ENCODE measurements at places on chromosomes 2 and 18.

DNA sequence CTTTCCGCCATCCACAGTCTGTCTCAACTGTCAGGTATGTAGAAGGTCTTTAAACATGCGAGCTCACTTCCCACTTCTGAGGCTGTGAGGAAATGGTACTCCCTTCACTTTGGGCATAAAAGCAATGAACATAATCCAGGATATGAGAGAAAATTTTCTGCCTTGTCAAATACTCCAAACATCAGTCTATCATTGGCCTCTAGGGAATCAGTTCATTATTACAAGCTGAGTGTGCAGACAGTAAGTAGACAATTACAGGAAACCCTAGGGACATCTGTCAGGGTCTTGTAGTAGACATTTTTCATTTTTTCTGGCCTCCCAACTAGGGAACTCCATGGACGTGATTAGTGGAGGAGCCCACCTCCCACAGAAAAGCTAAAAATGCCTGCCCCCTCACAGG, 13.6 kb upstream of the APCDD1 start:
- DNase-seq: no peak

DNA sequence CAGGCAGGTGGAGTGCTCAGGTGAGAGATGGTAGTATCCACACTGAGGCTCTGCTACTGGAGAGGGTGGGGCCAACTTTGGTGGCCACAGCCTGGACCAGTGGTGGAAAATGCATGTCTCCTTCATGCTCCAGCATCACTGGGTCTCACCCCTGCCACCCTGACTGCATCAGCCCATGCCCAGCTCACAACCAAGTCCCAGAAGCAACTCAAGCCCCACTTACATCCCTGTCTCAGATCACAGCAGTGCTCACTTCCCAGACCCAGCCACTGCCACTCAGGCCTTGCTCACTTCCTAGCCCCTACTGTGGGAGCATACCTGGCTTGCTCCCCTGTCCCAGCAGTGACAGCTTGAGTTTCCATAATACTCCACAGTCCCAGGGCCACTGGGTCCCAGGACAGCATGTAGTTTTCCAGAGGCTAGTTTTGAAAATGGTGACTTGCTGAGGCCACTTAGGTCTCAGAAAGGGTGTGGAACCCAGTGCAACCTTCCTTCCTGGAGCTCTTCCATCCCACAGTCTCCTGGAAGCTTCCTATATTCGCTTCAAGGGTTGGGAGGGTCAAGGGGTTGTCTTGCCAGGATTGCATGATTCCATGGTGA, 58.8 kb downstream of the GPC1 start:
- no peak for DNase-seq

DNA sequence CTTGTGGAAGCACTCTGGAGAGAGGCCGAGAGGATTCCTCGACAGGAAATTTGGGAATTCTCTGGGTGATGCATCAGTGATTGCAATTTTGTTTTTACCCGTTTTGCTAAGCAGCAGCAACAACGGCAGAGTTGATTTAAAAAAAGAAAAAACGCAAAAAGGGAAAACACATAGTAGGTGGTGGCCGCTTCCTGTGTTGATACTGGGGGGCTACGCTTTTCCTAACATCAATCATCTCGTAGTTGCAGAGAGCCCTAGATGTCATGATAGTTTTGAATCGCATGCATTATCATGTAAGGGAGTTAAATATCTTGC, 271 bp upstream of the RBM43 start:
- no peak for DNase-seq

DNA sequence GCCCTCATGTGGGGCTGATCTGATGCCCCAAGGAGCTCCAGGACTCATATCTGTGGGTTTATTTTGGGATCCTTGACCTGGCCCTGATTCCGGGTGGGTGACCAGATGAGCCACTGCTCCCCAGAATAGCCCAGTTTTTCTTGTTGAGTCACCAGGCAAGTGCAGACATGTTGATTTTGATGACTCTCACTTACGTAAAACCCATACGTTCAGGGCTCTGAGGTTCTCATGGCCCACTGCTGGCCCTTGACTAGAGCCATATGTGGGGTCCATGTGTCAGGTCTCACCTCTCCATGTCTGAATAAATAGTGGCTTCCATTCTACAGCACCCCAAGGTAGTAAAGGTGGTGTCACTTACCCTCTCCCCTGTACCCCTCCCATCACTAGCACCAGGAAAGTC, 41.9 kb downstream of the CDC42EP3 start:
- DNase-seq: no peak

- DNase-seq: no peak
Measured at GRCh38 chr2:9415516-9416169, 7.7 kb downstream of the ITGB1BP1 start.

- no peak for DNase-seq
Measured at GRCh38 chr18:44135741-44136140, 544.9 kb upstream of the SETBP1 start.

GRCh38 chr2:98761267-98761781, 30.4 kb upstream of the MGAT4A start:
- DNase-seq: no peak

DNA sequence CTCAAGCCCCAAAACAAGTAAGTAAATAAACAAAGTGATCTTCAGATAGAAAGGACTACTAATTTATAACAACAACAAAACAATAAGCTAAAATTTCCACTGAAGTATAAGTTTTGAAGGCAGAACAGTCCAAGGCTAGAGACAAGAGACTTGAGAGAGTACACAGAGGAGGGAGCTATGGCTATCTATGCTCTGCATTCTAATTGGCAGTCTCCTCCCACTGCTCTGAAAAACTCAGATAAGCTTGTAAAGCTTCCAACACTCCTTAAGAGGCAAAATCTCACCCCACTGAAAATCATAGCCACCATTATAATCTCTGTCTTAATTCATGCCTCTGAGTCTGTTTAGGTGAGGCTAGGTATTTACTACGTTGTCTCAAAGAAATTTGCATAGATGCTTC, 714.6 kb upstream of the LRATD1 start:
- DNase-seq: no peak

DNA sequence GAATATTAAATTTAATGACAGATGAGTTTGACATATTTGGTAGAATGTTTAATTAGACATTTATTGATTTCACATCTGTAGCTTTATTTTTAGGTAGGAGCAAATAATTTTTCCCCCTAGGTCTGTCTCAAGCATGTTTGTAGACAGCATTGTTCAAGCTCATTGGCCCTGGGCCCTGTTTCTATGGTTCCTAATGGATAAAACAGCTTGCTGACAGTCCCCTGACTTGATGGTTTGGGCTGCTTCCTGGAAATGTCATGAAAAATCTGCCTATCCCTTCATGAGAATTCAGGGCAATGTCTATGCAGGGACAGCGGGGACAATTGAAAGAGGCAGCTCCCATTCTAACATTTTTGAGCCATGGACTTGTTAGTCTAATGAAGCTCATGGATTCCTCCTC, 14.6 kb upstream of the MEP1B start:
- DNase-seq: no peak

GRCh38 chr2:136377423-136378382, 259.8 kb upstream of the CXCR4 start:
- peak; percentile 43 for DNase-seq

DNA sequence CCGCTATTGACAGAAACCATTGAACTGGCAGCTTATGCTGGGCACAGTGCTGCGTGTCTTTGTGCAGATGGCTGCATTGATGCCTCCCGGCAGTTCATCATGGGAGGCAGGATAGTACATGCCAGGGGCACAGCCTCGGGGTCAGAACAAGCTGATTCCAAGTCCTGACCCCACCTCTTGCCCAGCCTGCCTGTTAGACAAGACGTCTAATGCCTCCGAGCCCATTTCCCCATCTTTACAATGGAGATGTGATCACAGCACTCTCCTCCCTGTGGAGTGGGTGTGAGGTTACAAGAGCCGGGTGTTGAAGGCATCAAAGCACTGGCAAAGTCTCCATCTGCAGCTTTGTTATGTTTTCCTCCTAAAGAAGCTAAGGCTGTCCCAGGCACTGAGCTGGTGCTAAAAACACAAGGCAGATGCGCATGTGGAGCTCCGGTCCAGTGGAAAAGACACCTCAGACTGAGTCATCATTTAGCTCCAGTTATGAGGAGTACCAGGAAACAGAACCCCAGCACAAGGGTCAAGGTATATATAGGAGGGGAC, 125.7 kb upstream of the EPAS1 start:
- DNase-seq: no peak

GRCh38 chr18:57015451-57015850, 131.4 kb upstream of the BOD1L2 start:
- no peak for DNase-seq

GRCh38 chr2:191797942-191798876, 48.7 kb downstream of the CAVIN2 start:
- no peak for DNase-seq

DNA sequence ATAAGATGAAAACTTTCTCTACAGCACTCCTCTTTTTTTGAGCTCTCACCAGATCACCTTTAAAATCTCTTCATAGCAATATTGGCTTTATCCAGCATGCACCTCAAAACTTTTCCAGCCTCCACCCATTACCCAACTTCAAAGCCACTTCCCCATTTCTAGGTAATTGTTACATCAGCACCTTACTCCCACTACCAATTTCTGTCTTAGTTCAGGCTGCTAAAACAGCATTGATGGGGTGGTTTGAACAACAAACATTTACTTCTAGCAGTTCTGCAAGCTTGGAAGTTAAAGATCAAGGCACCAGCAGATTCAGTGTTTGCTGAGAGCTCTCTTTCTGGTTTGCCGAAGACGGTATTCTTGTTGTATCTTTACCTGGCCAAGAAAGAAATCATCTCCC, 114.0 kb upstream of the SLC39A10 start:
- no peak for DNase-seq

GRCh38 chr2:124589971-124590370, 564.9 kb downstream of the CNTNAP5 start:
- DNase-seq: no peak

GRCh38 chr2:151171186-151171585, 90.5 kb downstream of the RBM43 start:
- DNase-seq: no peak

- no peak for DNase-seq
Measured at GRCh38 chr2:96135171-96135570, 3.1 kb downstream of the ASTL start.

GRCh38 chr18:10113121-10114022, 199.6 kb downstream of the VAPA start:
- no peak for DNase-seq

DNA sequence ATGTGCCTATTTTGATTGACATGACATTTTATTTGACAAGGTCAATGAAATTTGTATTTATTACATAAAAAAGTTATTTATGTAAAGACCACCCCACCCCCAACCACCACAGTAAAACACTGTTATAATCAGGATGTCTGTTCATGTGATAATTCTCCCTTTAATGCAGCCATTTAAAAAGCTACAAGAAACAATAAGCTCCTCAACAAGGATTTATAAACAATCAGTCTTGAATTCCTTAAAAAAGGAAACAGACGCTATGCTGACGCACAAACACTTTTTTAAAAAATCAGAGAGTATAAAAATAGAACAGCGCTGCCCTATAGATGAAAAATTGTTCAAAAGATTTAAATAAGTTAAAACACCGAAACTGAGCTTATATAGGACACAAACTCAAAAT, 102.2 kb downstream of the SOS1 start:
- no peak for DNase-seq

- DNase-seq: no peak
Measured at GRCh38 chr2:105756435-105756834, 11.7 kb downstream of the NCK2 start.

DNA sequence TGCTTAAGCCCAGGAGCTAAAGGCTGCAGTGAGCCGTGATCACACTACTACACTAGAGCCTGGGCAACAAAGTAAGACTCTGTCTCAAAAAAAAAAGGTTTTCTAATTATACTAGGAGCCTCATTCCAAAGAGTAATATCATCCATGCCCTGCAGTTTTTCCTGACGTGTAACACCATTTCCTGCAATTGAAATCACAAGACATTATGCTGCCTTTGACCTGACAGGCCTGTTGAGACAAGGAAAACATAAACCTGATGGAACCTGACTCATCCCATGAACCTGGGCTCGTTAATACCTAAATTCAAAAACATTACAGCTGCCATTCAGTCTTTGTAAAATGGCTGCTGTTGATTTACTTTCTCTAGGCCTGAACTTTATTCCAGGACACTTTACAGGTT, 58.7 kb upstream of the PEX13 start:
- DNase-seq: no peak

DNA sequence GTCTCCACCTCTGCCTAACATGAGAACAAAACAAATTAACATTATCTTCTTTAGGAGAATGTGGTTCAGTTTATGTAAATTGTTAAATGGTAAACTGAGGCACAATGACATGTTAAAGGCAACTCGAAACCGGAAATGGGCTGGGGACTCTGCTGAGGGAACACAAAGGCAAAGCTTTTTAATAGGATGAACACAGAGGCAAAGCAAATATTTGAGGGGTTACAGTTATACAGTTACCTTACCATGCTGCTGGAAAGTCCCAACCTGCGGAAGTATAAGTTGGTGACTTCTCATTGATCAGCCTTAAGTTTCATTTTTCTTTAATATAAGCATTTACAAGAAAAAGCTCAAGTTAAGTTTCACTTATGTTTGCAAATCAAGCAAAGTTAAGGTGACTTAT, 195.0 kb downstream of the DLGAP1 start:
- DNase-seq: no peak

DNA sequence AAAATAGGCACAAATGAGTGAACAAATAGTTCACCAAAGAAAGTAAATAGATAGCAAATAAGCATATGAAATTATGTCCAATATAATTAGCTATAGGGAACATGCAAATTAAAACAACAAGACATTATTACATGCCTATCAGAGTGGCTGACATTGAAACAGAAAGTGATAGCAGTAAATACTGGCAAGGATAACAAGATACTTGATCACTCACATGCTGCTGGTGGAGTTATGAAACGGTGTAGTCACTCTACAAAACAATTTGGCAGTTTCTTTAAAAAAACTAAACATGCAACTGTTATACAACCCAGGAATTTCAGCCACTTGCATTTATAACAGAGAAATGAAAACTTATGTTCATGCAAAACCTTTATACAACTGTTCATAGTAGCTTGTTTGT, 439.2 kb upstream of the ACVR2A start:
- DNase-seq: no peak

- no peak for DNase-seq
Measured at GRCh38 chr2:78023356-78023755, 501.2 kb upstream of the LRRTM4 start.

- DNase-seq: no peak
Measured at GRCh38 chr2:105875241-105875640, 130.5 kb downstream of the NCK2 start.

- no peak for DNase-seq
Measured at GRCh38 chr2:100407073-100407472, 10.4 kb downstream of the CHST10 start.

GRCh38 chr2:51601706-51602105, 569.8 kb upstream of the NRXN1 start:
- no peak for DNase-seq

DNA sequence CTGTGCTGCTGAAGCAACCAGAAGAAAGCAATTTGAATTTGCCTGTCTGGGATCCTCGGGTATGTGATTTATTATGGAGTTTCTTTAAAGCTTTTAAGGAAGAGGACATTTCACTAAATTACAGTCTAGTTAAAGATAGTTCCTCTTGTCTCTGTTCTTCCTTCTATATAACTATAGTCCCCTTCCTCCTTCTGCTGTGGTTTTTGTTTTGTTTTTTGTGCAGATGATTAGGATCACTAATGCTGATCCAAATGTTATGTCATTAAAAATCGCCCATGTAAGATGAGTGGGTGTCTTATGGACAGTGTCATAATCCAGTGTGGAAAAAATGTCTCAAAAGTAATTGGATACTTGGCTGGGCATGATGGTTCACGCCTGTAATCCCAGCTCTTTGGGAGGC, 24.7 kb downstream of the PAPOLG start:
- DNase-seq: no peak

- DNase-seq: no peak
Measured at GRCh38 chr18:9743200-9744016, 35.3 kb downstream of the RAB31 start.
